Left cardiac atrium (tissue), 4 donors: ENCODE measurements at places on chromosomes 4 and X. TPM values are rescaled to one million over a fixed set of nuclear protein-coding genes. Genes with fewer than 3 reads are reported as not detected.

DNA sequence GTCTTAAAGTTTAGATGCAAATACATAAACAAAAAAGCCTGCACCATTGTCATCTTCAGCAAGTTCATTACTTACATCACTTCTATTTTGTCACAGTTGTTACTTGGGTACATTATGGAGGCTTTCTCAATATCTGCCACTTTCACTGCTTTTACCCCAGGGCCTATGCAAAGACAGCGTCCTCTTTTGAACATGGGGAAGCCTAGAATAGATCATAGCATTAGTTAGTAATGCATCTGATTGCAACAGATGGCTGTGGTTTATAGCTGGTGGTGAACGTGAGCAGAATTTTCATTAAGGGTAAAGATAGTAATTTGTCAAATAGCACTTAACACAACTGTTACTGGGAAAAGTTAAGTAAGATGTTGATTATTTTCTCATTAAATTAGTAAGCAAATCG is 729 bp downstream of the CXCL11 start:
- DNase-seq: no peak

DNA sequence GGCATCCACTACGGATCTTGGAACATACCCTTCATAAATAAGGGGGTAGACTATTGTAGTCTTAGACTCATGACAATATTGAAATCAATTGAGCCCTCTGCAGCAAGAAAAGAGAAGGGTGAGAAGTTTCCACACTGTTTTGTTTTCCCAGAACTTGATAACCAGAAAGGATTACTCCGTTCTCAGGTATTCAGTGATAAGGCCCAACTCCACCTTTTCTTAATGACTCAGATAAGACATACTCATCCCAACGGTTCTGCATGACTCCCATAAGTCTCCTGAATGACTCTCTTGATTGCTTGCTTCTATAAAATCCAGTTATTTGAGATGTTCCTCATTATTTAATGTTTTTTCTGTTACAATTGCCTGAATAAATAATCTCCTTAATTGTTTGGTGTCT is 111.7 kb downstream of the PABPC4L start:
- no peak for DNase-seq

DNA sequence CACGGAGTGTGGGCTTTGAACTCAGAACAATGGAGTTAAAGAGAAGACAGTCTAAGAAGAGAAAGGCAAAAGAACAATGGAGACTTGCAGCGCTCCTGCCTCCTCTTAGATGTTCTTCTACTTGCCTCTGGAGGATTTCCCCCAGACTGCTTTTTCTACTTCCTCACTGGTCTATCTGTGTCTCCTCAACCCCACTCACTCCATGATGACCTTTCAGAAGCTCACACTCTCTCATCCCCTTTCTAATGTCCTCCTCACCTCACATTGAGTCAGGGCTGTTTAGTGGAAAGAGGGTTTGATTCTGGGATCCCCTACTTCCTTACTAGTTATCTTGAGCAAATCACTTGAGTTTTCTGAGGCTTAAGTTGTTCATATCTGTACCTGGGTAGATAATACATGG is 12.2 kb upstream of the HERC6 start:
- DNase-seq: no peak

GRCh38 chr4:84573385-84574068 is 9.4 kb upstream of the CDS1 start:
- no peak for DNase-seq

GRCh38 chr4:121554382-121554781 is 142.4 kb downstream of the ANXA5 start:
- DNase-seq: no peak

- DNase-seq: no peak
These were observed 735 bp upstream of the CHRDL1 start for GRCh38 chrX:110796407-110796697.

GRCh38 chr4:109254845-109255244 is 47.6 kb downstream of the COL25A1 start:
- no peak for DNase-seq

GRCh38 chrX:154714925-154715324 is 36.0 kb downstream of the GAB3 start:
- DNase-seq: no peak

DNA sequence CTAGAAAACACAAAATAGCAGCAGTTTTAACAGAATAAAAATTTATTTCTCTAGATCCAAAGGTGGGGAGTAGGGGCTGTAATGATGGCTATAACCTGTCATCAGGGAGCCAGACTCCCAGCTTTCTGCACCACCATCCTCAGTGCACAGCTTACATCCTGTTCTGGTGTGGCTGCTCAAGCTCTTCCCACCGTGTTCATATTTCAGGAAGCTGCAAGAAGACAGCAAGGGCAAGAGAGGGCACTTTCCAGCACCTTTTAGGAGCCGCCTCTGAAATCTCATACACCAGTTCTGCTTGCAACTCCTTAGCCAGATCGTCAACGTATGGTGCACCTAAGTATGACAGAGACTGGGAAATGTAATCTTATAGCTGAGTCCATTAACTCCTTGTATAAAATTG is 253.7 kb downstream of the CENPC start:
- no peak for DNase-seq

DNA sequence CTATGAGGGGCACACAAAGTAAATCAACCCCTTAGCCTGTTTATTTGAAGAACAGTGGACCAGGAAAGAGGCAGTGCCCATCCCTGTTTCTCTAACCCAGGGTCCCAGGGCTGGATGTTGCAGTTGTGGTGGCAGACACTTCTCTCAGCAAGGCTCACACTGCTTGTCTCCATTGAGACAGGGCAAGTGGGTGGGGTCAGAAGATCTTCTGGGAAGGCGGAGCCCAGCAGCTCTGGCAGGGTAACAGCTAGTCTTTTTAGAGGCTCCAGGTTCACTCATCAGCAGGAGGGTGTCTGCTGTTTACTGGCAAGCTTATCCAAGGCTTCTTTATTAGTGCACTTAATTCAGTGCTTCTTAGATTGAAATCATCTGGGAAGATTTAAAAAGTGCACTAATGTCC is 659.8 kb upstream of the DIPK2B start:
- no peak for DNase-seq

DNA sequence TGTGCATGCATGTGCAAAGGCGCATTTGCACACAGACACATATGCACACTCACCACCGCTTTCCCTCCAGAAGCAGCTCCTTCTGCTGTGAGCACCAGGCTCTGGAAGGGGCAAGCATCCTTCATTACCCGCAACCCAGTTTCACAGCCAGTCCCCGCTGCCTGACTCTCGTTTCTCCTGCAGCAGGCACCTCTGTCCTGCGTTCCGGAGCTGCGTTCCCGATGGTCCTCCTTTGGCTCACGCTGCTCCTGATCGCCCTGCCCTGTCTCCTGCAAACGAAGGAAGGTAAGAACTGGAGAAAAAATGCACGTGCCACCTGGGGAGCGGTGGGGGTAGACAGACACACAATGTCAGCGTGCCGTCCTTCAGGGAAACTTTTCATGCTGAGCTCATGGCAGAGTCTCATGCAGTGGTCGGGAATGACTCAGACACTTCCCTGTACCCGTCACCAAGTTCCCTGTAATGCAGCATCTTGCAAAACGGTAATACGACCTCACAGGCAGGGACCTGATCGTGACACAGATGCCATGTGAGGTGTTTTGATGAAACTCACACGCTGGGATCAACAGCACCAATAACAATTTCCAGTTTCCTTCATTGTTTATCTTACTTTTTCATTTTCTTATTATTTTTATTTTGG is 5.1 kb downstream of the IL3RA start:
- DNase-seq: no peak

DNA sequence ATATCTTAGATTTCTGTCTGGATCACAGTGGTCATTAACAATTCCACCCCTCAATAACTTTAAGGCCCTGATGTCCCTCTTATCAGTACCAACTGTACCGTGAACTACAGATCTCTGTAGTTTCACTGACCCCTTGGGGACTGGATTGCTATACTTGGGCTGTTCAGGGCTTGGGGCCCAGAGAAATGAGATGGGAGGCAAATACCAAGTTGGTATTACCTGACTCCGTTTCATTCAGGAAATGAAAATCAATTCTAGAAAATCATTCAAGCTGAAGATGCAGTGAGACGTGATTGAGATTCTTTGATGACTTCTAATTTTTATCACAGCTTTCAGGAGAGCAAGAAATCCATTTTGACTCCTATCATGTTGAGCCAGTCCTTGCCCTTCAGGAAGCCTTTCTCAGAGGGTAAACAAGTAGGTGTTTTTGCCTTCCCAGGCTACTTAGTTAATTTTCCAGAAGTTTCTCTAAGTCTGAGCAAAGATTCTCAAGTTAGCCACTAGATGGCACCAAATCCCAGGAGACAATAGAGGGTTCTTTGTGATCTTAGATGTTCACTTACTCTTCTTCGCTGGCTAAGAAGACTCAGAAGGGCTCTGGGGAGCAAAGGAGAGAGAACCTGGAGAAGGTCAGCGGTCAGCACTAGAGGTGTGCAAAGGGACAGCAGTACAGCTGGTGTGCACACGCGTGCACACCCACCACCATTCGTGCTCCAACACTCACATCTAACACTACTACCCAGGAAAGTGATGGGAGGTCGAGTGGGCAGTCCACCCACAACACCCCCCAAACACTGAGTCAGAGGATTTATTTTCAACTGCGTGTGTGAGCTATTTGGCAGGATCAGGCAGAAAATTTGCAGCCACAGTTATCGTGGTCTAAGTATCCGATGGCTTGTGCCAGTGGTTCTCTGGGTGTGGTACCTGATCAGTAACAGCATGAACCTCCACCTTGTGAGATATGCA is 7.4 kb downstream of the HNRNPH2 start:
- DNase-seq: no peak

DNA sequence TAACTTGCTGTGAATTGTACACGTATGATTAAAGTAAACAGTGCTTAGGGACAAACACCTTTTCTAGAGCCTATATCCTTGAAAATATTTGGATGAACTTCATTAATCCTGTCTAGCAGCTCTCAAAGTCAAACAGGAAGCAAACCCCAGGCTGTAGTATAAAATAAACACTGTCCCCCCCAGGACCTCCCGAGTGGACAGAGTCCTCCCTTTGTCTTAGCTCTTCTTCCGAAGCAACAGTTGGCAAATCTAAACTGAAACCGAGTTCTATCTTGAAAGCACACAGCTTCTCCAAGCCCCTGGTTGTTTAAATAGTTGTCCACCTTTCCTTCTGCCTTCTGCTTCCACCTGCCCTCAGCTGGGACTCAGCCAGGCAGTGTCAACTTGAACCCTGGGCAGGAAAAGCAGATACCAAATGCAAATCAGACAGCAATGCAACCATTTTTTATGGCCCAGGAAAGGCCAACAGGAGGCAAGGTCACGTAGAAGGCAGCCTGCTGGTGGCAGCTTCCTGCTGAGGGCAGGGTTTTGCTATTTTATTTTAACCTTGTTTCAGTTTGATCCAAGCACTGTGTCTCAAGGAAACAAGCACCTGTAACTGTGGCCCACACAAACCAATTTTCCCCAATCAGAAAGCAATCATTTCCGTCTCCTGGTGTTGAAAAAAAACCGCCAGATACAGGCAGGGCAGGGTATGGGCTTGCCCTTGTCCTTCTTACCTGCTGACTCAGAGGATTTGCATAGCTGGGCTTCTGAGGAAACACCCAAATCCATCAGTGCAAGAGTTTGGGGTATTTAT is 110.3 kb upstream of the KIT start:
- DNase-seq: no peak

- no peak for DNase-seq
These were observed 504 bp downstream of the PRRG3 start for GRCh38 chrX:151695583-151696340.

DNA sequence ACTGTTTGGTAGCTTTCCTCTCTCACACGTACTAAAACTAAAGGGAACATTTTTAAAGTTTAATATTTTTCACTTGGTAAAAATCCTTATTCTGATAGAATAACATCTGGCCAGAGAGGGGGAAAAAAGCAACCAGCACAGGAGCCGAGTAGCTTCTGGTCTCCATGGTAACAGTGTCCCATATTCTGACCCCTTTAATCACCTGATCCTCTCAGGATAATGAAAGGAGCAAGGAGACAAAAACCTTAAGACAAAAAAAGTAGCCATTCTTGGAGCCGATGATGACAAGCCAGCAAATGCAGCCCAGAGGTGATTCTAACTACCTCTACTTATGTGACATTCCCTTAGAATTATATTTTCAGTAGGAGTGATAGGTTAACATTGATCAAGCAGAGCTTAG is 126.6 kb downstream of the SLC39A8 start:
- no peak for DNase-seq

DNA sequence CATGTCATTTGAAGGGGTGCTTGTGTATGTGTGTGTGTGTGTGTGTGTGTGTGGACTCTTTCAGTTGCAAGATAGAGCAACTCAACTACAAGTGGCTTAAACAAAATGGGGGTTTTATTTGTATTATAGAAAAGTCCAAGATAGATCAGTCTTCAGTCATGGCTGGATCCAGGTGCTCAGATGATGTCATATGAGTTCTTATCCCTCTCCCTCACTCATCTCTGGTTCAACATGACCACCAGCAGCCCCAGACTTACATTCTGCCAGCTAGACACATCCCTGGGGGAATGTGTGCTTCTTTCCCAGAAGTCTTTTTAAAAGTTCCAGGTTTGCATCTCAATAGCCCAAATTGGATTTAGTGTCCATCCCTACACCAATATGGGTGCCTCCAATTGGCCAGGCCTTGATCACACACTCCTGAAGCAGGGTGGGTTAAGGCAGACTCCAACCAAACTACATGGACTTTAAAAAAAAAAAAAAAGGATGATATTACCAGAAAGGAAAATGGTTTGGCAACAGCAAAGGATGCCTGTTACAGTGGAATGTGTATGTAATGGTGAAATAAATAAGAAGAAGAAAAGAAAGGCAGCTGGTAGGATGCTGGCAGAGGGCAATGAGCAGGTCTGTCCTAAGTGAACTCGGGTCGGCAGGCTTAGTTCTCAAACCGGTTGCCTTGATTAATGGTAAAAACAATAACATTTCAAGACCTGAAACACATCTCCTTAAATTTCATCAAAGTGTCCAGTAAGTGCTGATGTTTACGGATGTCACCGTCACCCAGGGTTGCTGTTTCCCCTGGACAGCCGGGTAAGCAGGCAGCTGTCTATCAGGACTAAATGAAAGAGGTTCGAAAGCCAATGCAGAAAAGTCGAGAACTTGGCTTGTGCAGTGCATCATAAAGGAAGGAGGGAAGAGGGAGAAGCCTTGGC is 107.7 kb downstream of the SMIM20 start:
- no peak for DNase-seq

GRCh38 chr4:37023504-37023903 is 221.0 kb upstream of the NWD2 start:
- DNase-seq: no peak

The WDFY3 gene
- total RNA-seq: 47.8 TPM

The FAM156B gene
- 12.6 TPM for total RNA-seq

The FOXR2 gene
- not detected for total RNA-seq

The CYP2U1 gene
- total RNA-seq: 10.8 TPM

The SLC9B2 gene
- total RNA-seq: 11.5 TPM

The ERAS gene
- not detected for total RNA-seq

The MAGEA12 gene
- not detected for total RNA-seq

The CSAG2 gene
- total RNA-seq: not detected

The NUDT11 gene
- total RNA-seq: 0.18 TPM

The USP17L12 gene
- total RNA-seq: not detected
